Mucosa of gallbladder (tissue), 1 donor: ENCODE measurements at places on chromosomes 1 and 21. TPM values are rescaled to one million over a fixed set of nuclear protein-coding genes. Genes with fewer than 3 reads are reported as not detected.

CENPF gene
- 3.5 TPM for total RNA-seq

KRTAP7-1 gene
- total RNA-seq = not detected

CYP4X1 gene
- total RNA-seq = 0.78 TPM

HLX gene
- 9.8 TPM for total RNA-seq

HCRTR1 gene
- total RNA-seq = not detected

PKLR gene
- total RNA-seq = 1.7 TPM

MAB21L3 gene
- total RNA-seq = not detected

RC3H1 gene
- 35.0 TPM for total RNA-seq

CELA2A gene
- total RNA-seq = 1.8 TPM

FMO5 gene
- 52.9 TPM for total RNA-seq

SPRR1A gene
- total RNA-seq = not detected

TEDDM1 gene
- total RNA-seq = not detected

NTNG1 gene
- total RNA-seq = 1.6 TPM

FBLIM1 gene
- 534 TPM for total RNA-seq

DPYD gene
- 124 TPM for total RNA-seq

CYP4Z1 gene
- total RNA-seq = not detected

ESRRG gene
- total RNA-seq = 5.4 TPM

CD53 gene
- total RNA-seq = 39.4 TPM

SPOCD1 gene
- total RNA-seq = 1.8 TPM

LRRIQ3 gene
- total RNA-seq = 0.95 TPM

NPR1 gene
- 8.8 TPM for total RNA-seq

ATP1A1 gene
- total RNA-seq = 2,502 TPM

SELENBP1 gene
- total RNA-seq = 180 TPM

KCNN3 gene
- total RNA-seq = 3.9 TPM

FCER1G gene
- total RNA-seq = 31.5 TPM

BCAR3 gene
- total RNA-seq = 51.8 TPM

GJA4 gene
- 9.0 TPM for total RNA-seq

PDC gene
- not detected for total RNA-seq

FABP3 gene
- total RNA-seq = 13.3 TPM

FAAH gene
- 48.1 TPM for total RNA-seq

KRTAP21-2 gene
- total RNA-seq = not detected

LCA5L gene
- 2.7 TPM for total RNA-seq
